ENCODE measurements at places on chromosomes 2 and 18.

- no peak for DNase-seq
These were observed 13.6 kb downstream of the PTPN18 start for GRCh38 chr2:130369311-130369964.

GRCh38 chr2:239611222-239611795 lies 210.5 kb upstream of the HDAC4 start:
- no peak for DNase-seq

DNA sequence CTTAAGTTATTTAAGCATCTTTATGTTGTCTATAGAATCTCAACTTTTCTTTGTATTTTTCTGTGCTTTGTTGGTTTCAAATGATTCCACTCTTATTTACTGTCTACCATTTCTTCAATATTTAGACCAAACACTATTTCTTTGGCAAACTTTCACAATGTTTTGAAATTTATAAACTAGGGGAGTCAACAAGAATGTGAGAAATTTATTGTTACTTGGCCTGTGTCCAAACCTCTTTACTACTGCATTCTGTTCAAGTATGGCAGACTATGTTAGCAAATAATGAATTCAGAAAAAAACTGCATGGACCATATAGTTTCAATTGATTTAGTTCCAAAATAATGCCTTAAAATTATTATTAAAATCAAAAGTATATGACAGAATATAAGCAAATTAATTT lies 470.2 kb downstream of the FBXO15 start:
- DNase-seq = no peak

GRCh38 chr2:46076875-46077274 lies 220.3 kb upstream of the EPAS1 start:
- DNase-seq = no peak

- no peak for DNase-seq
These were observed 101.1 kb downstream of the SH3YL1 start for GRCh38 chr2:162473-163382.

DNA sequence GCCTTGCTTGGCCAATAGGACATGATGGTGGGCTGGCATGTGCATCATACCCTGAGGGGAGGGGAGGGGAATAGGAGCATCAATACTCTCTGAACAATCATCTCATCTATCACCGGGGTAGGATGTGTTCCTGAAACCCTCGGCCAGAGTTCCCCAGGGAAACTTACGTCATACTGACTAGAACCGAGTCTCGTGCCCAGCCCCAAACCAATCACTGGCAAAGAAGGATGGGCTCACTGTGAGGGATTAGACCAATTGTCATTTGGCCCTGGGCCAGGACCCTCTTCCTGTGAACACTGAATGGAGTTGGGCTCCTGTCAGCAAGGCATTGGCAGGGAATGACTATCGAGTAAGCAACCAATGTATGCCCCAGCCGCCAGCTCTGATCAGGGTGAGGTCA lies 261.5 kb downstream of the MYCN start:
- DNase-seq = no peak

DNA sequence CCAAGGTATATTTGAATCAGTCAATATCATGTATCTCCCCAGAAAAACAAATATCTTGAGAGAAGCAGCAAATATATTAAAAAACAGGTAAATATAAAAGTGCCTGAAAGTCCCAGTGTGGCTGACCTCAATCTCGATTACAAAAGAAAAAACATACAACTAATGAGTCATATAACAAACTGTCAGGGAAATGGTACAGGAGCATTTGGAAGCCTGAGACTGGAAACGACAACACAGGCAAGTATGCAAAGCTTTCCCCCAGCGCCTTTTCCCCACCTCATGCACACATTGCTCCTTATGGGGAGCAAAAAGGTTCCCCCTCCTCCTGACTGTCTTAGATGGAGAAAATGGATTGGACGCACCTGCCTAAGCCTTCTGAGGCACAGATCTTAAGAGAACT lies 230.7 kb downstream of the TMX3 start:
- DNase-seq = no peak

- no peak for DNase-seq
These were observed 224.7 kb downstream of the ACKR3 start for GRCh38 chr2:236794176-236794957.

GRCh38 chr2:138187221-138187620 lies 222.9 kb downstream of the HNMT start:
- no peak for DNase-seq

- no peak for DNase-seq
These were observed 597 bp downstream of the PECR start for GRCh38 chr2:216081012-216081411.

DNA sequence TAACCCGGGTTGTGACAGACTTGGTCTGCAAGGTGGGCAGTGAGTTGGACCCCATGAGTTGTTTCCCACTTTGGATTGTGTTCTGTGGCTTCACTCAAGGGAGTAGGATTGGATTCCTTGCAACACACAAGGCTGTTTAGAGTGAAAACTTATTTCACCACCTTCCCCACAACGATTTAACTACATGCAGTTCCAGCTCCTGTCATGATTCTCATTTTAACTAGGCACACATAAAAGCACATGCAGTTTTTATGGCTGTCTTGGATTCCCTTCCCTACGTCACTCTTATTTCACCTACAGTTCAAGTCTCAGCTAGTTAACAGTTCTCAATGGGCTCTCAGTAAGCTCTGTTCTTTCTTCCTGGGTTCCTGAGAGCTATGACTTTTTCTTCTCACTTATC lies 15.9 kb downstream of the EFEMP1 start:
- no peak for DNase-seq

GRCh38 chr18:48796491-48797205 lies 154.1 kb downstream of the SMAD7 start:
- no peak for DNase-seq

GRCh38 chr18:8969639-8970390 lies 132.7 kb upstream of the NDUFV2 start:
- no peak for DNase-seq

DNA sequence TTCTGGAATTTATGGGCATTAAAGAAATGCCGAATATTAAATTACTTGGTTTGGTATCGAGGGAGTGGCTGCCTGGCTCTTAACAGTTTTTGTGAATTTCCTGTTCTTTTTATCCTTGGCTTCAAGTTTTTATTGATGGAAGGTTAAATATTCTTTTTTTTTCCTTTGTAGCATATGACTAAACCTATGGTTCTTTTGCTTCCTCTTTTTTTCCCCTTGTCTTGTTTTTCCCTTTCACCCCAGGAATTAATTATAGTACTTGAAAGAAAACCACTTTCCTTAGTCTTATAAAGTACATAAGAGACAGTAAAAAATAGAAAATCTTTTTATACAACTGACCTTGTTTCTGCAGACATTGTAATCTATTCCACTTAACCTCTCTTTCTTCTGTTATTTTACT lies 42.4 kb downstream of the MGAT5 start:
- no peak for DNase-seq

DNA sequence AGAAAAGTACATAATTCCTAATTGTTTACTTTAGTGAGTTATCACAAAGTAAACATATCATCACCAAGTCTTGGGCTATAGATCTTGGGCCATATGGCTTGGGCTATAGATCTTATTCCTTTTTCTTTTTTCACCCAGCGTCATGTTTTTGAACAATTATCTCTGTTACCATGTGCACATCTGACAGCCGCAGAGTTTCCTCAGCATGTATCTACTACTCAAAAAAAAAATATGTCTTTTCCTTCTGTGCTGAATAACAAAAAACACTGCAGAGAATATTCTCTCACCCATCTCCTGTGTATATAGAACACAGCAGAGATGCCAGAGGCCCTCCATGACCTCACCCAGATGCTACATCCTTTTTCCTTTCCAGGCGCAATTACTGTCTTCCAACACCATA lies 76.2 kb upstream of the MYO3B start:
- no peak for DNase-seq

- no peak for DNase-seq
These were observed 56.0 kb downstream of the PARD6G start for GRCh38 chr18:80191264-80191663.

DNA sequence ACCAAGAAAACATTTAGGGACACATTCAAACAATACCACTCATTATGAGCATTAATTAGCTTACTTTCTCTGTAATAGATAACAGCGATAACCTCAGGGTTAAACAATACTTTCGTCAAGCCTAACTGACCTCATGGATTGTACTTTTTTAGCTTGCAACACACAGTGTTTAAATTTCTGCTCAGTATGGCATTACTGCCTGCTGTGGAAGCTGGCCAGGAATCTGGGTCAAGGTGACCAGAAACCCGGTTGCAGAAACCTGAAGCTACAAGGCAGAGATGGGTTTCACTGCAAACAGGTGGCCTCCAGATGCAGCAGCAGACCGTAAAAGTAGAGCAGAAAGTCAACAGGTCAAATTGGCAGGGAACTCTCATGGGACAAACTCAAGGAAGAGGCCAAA lies 123.8 kb upstream of the FHL2 start:
- no peak for DNase-seq

GRCh38 chr18:39962546-39962945 lies 1992.5 kb upstream of the PIK3C3 start:
- no peak for DNase-seq

- DNase-seq = no peak
These were observed 70.7 kb upstream of the HNRNPA3 start for GRCh38 chr2:177141866-177142265.

DNA sequence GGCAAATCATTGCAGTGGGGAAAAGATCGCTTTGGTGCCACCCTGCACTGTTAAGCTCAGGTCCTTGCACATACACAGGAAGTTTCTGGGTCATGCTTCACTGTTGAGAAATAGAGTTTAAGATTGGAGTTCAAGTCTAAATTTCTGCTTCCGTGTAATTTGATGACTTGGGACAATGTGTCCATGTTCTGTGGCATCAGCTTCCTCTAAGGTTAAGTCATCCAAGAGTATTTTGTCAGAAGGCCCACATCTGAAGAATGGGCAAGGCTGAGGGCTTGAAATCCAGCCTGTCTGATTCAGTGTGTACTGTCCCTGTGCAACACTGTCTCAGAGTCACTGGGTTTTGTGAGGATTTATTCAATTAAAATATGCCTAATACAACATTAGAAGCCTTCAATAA lies 880.7 kb downstream of the SUCLG1 start:
- no peak for DNase-seq

- DNase-seq = no peak
These were observed 177.3 kb downstream of the AGAP1 start for GRCh38 chr2:235670974-235671787.

DNA sequence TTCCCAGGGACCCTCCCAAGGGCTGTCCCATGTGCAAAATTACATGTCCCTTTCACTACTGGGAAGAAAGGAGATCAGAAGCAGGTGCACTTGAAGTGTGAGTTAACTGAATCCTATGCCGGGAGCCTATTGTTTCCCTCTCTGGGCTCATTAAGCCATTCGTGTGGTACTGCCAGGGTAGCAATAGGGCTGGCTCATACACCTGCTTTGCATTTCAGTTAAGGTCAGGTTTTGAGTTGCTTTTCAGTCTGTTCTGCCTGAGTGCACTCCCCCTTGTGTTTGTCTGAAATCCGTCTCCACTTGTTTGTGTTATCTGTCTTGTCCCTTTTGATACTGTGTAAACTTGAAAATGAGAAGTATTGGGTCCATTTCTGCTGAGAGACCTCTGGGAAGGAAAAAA lies 1232.6 kb upstream of the NRXN1 start:
- DNase-seq = no peak

GRCh38 chr2:8545695-8546611 lies 135.9 kb upstream of the ID2 start:
- DNase-seq = no peak

GRCh38 chr2:215396595-215397313 lies 39.1 kb downstream of the FN1 start:
- DNase-seq = no peak

DNA sequence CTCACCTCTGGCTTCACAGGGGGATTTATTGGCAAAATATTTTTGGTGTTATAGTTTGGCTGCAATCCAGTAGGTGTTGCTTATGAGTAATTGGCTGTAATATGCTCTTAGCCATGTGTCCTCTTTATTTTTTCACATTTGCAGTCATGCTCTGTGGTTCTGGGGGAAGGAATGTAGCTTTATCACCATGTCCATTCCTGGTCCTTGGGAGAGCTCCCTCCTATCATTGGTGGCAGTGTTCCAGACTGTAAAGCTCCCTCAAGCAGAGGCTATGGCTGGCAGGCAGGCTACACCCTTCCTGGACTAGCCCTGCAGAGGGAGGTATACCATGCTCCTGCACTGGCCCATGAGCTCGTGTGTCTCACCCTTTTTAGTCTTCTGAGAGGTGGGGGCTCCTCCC lies 120.0 kb upstream of the FSIP2 start:
- DNase-seq = no peak

DNA sequence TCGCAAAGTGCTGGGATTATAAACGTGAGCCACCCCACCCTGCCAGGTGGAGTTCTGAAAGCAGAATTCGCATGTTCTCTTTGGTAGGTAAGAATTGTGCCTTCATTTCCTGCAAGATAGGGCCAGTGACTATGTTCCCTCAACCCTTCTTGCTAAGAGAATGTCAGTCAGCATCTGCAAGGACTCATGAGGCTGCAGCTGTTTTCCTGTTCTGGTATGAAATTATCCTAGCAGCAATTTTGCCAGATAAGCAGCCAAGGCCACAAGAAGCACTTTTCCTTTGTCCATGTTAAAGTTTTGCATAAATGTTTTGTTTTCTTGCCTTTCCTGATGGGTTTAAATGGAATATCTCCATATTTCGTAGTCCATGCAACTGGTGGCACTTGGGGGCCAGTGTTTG lies 6.8 kb upstream of the ARHGAP28 start:
- DNase-seq = no peak

Data from CD4-positive, CD25-positive, alpha-beta regulatory T cell (primary cell).